ENCODE measurements at places on chromosomes 12 and 14.
A peak's percentile ranks its signal among the peaks of the same experiment; 100 is the strongest.

DNA sequence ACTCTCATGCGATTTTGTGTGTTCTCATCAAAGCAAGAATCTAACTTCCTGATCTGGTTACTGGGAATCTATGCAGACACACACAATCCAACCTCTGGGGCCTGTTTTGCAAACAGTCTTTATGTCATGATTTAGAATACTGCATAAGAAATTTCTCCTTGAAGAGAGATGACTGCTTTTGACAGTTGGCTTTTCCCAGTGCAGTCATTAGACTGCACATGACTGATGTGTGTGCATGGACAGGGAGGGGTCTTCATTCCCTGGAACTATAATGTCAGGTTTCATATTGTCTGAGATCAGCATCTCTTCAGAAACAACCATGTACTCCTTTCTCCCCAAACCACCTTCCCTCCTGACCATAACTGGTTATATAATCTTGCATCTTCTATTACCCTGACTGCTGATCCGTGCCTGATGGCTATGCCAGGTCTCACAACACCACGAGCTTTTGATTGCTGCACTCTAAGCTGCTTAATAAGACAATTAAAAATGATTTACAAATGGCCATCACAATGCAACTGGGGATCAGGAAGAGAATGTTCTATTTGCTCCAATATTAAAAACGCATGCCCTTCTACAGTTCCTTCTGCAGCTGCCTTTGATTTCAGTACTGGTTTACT, 995.4 kb downstream of the NRXN3 start:
- DNase-seq = no peak

DNA sequence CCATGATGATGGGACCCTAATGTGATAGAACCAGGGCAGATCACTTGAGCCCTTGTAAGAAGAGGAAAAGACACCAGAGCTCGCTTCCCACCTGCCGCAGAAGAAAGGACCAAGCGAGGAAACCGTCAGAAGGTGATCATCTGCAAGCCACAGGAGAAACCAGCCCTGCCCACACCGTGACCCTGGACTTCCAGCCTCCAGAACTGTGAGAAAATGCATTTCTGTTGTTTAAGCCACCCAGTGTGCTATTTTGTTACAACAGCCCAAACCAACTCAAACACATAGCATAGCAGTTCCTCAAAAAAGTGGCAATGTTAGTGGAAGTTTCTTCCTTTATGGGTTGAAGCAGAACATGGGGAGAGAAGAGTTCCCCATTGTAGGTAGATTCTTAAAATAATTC, 107.9 kb upstream of the BCL2L14 start:
- no peak for DNase-seq

DNA sequence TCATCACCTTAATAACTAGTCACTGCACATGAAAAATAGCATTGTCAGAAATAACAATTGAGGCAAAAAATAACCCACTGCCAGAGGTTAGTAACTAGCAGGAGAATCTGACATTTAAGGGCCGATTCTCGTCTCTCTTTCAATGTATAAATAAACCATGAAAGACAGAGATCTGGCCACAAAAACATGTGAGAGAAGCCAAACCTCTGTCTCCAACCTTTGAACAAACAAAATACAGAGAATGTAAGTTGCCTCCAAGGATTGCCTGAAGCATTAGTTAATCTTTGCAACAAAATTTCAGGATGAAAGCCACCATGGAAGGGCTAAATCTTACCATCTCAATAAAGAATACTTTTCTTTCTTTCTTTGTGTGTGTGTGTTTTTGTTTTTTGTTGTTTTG, 257.4 kb upstream of the TMTC1 start:
- no peak for DNase-seq

- DNase-seq = no peak
Observed at GRCh38 chr14:81474685-81475324, 58.8 kb downstream of the SEL1L start.

DNA sequence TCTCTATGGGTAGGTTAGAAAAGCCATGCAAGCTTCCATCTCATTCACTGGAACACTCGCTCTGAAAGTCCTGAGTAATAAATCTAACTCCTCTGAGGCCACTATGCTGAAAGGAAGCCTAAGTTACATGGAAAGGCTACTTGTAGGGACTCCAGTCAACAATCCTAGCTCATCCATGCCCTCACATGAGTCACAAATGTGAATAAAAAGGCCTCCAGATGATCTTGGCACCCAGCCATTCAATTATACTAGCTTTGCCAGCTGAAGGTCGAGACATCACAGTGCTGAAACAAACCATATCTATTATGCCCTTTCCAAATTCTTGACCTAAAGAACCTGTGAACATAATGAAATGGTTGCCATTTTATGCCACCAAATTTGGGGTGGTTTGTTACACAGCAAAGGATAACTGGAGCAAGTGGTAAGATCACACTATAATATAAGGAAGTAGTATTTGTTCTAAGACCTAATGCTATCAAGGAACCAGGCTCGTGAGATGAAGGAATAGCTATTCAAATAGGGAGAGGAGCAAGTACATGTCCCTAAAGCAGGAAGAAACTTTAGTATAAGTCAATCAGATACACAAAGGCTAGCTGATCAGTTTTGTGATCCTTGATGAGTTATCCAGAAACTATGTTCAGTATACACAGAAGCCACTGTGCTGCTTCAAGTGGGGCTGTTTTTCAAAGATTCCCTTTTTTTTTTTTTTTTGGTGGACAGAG, 142.1 kb downstream of the MED13L start:
- peak; percentile 79 for DNase-seq

DNA sequence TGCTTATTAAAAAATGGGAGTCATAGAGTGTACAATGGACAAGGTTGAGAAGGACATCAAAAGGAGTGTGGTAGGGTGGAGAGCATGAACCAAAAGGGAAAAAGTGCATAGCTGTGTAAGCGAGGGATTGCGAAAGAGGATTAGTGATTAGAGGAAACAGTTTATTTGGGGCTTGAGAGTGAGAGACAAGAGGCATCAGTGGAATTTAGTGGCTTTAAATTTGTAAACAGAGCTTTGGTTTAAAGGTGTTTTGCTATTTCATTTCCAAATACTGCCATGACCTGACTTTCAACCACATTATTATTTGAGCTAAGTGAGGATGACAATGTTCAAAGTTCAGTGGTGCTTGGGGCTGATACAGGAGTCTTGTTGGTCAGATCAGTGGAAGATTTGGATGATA, 53.4 kb downstream of the SLC16A7 start:
- no peak for DNase-seq

DNA sequence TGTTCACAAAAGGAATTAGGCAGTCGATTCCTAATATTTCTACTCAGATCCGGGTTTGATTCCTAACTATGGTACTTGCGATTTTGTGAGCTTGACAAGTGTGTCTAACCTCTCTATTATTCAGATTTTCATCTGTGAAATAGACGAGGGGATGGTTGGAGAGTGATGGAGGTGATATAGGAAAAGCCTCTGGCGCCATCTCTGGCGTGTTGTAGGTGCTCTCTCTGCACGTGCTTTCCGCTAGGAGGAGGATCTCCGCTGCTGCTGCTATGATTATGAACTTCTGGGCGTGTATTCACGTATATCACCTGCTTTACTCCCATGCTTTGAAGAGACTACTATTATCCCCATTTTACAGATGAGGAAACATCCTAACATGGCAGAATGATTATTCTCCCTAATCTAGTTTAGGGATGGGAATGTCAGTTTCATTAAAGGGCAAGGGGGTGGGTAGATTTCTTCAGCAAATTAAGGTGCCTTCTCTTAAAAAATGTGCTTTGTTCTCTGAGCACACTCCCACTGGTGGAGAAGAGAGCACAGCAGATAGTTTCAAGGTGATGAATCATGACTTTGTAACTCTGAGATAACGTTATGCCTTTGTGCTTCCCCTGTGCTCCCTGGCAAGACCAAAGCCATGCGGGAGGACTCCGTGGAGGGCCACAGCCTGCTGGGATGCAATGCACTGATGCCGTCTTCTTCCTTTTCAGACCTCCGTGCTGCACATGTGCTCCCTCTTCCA, 97.1 kb downstream of the PRIMA1 start:
- DNase-seq = no peak

- DNase-seq = no peak
Observed at GRCh38 chr14:61889914-61890351, 127.7 kb downstream of the SNAPC1 start.

DNA sequence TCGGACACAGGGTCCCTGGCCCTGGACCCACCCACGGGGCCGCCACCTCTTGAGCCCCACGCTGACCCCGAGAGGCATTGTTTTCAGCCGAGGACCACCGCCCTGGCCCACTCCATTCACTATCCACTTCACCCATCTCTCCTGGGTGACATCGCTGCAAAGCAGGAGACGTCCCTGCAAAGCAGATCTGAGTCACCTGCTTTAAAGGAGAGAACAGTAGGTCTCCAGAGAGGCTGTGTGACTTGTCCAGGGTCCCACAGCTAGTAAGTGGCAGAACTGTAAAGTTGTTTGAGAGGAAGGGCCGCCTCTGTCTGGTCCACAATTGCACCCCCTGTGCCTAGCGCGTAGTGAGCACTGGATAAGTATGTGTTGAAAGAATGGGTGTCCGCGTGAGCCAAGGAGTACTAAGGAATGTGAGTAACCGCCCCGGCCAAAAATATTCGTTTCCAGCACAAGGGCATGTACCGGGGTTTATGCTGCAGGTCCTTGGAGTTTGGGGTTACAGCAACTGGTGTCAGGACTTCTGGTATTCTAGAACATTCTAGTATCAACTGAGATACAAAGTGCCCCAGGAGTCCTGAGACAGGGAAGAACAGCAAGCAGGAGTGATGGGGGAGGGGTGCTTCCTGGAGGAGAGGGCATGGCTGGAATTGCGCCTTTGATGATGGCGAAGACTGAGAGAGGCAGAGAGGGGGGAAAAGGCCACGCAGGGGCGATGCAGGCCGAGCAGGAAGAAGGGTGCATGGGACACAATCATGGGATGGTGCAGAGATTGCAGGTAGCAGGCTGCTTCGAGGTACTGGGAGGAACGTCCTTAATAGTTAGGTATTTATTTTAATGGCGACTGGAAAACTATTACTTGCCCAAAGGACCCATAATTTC, 91.1 kb downstream of the SCARB1 start:
- DNase-seq = no peak

Data from HT1080 (cell line).